GM04504 (cell line): ENCODE measurements at places on chromosomes 5 and 9.
A peak's percentile ranks its signal among the peaks of the same experiment; 100 is the strongest.

DNA sequence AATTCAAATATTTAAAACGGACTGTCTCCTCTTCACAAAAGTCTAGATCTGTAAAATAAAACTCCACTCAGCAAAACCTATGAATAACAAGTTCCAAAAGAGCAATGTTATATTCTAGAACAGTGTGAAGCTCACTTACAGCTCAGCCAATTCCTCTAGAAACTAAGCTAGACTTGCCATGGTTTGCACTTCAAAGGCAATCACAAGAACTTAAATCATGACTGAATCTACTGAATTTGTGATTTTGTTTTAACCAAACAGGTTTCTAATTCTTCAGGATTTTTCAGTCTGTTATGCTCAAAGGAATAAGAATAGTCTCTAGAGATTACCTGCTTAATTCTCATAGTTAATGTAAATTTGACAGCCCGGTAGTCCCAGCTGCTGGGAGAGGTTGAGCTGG, 1.4 kb upstream of the PKD2L2 start:
- no peak for DNase-seq

DNA sequence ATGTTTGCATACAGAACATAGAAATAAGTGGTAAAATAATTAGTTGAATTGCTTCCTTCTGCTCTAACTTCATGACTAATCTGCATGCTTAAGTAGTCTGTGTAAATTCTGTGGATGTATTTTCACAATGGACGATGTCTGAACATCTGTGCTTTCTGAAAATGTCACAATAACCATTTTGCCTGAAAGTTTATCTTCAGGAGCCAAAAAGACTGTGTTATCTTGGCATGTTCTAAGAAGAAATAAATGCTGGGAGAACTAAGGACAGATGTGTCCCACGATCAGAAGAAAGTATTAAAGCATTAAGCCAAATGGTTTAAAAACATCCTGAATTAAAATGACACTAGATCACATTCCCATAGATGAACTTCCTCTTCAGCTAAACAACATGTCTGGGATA, 397.6 kb downstream of the SPOCK1 start:
- DNase-seq = peak; percentile 50

- DNase-seq = no peak
Observed at GRCh38 chr5:39076757-39077728, 2.8 kb upstream of the RICTOR start.

- no peak for DNase-seq
Observed at GRCh38 chr9:109118808-109119438, 824 bp downstream of the TMEM245 start.
